ENCODE measurements at places on chromosomes 11 and 22. TPM values are rescaled to one million over a fixed set of nuclear protein-coding genes. Genes with fewer than 3 reads are reported as not detected.
A peak's percentile ranks its signal among the peaks of the same experiment; 100 is the strongest.

Gene GLYATL2
- total RNA-seq, result not detected

Gene NAALADL1
- total RNA-seq, result 24.3 TPM

Gene OR52N4
- 2.1 TPM for total RNA-seq

Gene KRTAP5-10
- total RNA-seq, result 0.27 TPM

Gene PHLDB1
- 2.4 TPM for total RNA-seq

Gene NLRX1
- total RNA-seq, result 10.4 TPM

Gene MS4A12
- total RNA-seq, result not detected

Gene YAP1
- not detected for total RNA-seq

Gene MAJIN
- 0.71 TPM for total RNA-seq

Gene SULT4A1
- not detected for total RNA-seq

DNA sequence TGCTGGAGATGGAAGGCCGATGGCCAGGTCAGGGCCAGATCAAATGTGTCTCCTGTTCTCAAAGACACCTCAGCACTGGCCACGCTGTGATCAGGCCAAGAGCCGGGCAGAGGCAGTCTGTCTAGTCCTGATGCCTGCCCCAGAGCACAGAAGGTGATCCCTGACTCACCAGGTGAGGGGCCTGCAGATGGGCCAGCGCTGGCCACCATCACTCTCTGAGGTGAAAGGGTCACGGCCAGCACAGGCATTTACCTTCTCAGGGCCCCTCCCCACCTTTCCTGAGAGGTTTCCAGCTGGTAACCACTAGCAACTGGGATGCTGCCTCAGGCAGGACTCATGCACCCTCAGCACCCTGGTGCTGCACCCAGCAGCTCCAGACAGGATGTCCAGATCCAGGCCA, 2.9 kb downstream of the SBF1 start:
- H3K27me3 ChIP-seq, result no peaks in the 10 kb centered on the region
- H3K36me3 ChIP-seq, result peaks cover 17% of the 10 kb centered on the region
- H3K4me3 ChIP-seq, result no peak overlapping the region
- H3K4me1 ChIP-seq, result peaks cover 73% of the 10 kb centered on the region
- H3K27ac ChIP-seq, result peak overlapping the region; percentile 69

GRCh38 chr11:74225565-74225964, 54.5 kb downstream of the PPME1 start:
- no peak overlapping the region for H3K27ac ChIP-seq
- H3K4me1 ChIP-seq, result no peaks in the 10 kb centered on the region
- H3K27me3 ChIP-seq, result no peaks in the 10 kb centered on the region
- H3K4me3 ChIP-seq, result no peak overlapping the region
- no peak for DNase-seq

DNA sequence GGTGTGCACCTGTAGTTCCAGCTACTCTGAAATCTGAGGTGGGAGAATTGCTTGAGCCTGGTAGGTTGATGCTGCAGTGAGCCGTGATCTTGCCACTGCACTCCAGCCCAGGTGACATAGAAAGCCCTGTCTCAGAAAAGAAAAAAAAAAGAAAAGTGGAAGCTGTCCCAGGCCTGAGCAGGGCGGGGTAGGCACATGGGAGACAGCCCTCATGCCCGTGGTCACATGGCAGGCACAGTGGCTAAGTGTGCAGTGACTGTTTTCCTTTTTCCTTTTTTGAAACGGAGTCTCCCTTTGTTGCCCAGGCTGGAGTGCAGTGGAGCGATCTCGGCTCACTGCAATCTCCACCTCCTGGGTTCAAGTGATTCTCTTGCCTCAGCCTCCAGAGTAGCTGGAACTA, 7.8 kb downstream of the OTUB1 start:
- no peak overlapping the region for H3K27ac ChIP-seq
- H3K4me1 ChIP-seq, result peaks cover 5% of the 10 kb centered on the region
- H3K36me3 ChIP-seq, result peaks cover 47% of the 10 kb centered on the region
- no peaks in the 10 kb centered on the region for H3K27me3 ChIP-seq

GRCh38 chr11:100761841-100762240, 74.8 kb downstream of the ARHGAP42 start:
- no peak overlapping the region for H3K27ac ChIP-seq
- H3K36me3 ChIP-seq, result no peaks in the 10 kb centered on the region
- DNase-seq, result no peak
- no peaks in the 10 kb centered on the region for H3K4me1 ChIP-seq
- H3K4me3 ChIP-seq, result no peak overlapping the region

DNA sequence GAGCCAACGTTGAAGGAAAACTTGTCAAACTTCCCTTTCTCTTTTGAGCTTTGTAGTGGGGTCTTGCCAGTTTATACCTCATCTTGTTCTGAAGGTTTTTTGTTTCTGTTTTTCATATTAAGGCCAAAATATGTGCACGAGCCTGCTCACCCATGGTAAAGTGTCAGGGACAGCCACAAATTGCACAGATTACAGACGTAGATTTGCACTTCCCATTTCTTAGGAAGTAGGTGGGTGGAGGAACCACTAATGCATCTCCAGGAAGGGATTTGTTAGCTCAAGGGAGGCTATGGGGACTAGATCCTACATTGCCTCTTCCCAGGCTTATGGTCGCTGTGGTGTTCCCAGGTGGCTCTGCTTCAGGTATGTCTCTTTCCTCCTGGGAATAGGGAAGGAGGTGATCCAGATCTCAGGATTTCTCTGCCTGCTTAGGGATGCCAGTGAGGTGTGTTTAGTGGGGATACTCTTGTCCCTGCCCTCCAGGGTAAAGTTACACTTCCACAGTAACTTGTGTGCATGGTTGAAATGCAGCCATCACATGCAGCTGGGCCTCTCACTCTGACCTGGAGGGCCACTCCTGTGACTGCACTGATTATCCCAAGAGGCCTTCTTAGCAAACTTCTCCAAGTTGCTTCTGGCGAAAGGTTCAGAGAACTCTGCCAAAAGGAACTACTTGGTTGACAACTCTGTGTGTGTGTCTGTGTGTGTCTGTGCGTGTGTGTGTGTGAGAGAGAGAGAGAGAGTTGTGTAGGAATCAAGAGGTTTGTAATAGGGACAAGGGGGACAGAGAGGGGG, 9.8 kb downstream of the PPFIBP2 start:
- H3K4me1 ChIP-seq, result peaks cover 75% of the 10 kb centered on the region
- no peaks in the 10 kb centered on the region for H3K27me3 ChIP-seq
- no peak overlapping the region for H3K4me3 ChIP-seq

GRCh38 chr11:10405865-10406592, 49.0 kb upstream of the AMPD3 start:
- H3K27me3 ChIP-seq, result no peaks in the 10 kb centered on the region
- DNase-seq, result peak; percentile 72
- no peak overlapping the region for H3K27ac ChIP-seq
- no peak overlapping the region for H3K4me3 ChIP-seq
- H3K4me1 ChIP-seq, result peaks cover 11% of the 10 kb centered on the region

- H3K4me1 ChIP-seq, result no peaks in the 10 kb centered on the region
- H3K36me3 ChIP-seq, result no peaks in the 10 kb centered on the region
- no peak overlapping the region for H3K4me3 ChIP-seq
- no peak for DNase-seq
These were observed 36.2 kb downstream of the CNTF start for GRCh38 chr11:58658623-58659022.

GRCh38 chr11:35276396-35277145, 137.6 kb downstream of the CD44 start:
- H3K27me3 ChIP-seq, result no peaks in the 10 kb centered on the region
- peaks cover 14% of the 10 kb centered on the region for H3K4me1 ChIP-seq
- no peak for DNase-seq

DNA sequence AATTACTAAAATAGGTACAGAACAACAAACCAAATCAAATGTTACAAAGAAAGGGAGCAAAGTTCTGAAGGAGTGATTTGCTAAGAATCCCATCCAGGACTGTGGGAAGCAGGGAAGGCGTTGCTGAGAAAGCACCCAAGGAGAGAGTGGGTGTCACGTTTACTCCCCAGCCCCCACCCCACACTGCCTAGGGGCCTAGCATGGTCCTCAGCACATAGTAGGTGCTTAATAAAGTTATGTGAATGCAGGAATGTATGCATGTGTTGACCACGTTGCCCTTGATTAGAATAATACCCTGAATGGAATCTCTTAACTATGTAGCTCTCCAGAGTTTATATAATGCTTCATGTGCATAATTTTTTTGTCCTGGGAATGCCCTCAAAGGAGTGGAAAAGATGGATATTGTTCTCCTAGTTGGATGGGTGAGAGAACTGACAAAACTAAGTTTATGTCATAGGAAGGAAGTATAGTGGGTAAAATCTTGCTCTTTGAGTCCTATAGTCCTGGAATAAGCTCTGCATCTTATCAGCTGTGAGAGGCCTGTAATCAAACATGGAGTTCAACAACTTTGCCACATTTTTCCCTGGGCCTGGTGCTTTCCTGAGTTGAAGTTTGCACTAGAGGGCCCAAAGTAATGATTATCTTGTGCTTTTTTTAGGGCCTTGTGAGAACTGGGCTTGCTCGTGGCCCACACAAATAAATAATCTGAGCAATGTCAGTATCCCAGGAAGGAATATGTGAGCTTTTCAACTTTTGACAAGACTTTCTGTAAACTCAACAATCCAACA, 53.8 kb upstream of the LMO2 start:
- peaks cover 16% of the 10 kb centered on the region for H3K4me1 ChIP-seq
- H3K27ac ChIP-seq, result no peak overlapping the region
- H3K36me3 ChIP-seq, result no peaks in the 10 kb centered on the region
- no peak overlapping the region for H3K4me3 ChIP-seq
- no peak for DNase-seq
- H3K27me3 ChIP-seq, result no peaks in the 10 kb centered on the region

DNA sequence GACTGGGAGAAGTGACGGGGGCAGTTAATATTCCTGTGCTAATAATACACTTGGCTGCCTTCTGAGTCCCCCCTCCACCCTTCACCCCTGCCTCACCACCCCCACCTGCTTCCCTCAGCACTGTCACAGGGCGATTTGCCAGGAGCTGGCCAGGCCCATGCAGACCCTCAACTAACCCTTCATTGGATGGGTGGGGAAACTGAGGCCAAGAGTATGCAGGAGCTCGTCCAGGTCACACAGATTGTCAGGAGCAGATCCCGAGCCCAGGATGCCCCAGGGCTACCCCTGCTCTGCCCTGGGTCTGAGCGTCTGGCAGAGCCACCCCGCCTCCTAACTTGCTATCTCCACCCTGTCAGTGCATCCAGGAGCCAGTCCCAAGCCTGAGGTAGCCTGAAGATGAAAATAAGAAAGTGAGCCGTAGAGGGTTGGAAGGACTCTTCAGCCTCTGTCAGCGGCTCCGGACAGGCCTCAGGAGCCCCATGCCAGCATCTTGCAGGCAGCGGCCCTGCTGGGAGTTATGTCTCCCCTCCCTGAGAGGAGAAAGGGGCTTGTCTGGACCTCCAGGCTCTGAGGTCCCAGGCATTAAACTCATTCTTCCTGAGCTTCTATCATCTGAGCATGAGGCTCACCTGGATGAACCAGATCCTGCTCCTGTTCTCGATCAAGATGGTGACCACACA, 6.2 kb downstream of the TPBGL start:
- H3K36me3 ChIP-seq, result no peaks in the 10 kb centered on the region
- H3K4me1 ChIP-seq, result peaks cover 5% of the 10 kb centered on the region
- no peak for DNase-seq
- peaks cover 32% of the 10 kb centered on the region for H3K27me3 ChIP-seq
- H3K4me3 ChIP-seq, result no peak overlapping the region

DNA sequence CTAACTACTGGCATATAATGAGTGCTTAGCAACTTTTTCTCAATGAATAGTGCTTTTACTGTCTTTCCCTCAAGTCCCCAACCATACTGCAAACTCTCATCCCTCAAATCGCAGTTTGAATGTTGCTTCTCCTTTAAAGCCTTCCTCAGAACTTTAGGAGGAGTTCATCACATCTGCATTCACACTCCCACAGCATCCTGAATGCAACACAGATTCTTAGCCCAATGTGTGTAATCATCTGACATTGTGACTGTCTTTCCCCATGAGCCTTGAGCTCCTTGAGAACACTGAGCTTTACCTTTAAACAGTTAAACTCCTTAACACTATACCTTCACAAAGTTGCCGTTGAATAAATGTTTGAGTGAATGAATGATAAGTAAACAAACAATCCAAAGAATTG, 81.7 kb upstream of the FAM181B start:
- DNase-seq, result no peak
- no peak overlapping the region for H3K4me3 ChIP-seq
- no peaks in the 10 kb centered on the region for H3K36me3 ChIP-seq
- H3K27me3 ChIP-seq, result no peaks in the 10 kb centered on the region
- H3K4me1 ChIP-seq, result no peaks in the 10 kb centered on the region
- no peak overlapping the region for H3K27ac ChIP-seq

- H3K27ac ChIP-seq, result no peak overlapping the region
- no peaks in the 10 kb centered on the region for H3K27me3 ChIP-seq
- DNase-seq, result no peak
- no peaks in the 10 kb centered on the region for H3K4me1 ChIP-seq
- H3K4me3 ChIP-seq, result no peak overlapping the region
These were observed 514.2 kb downstream of the SOX6 start for GRCh38 chr11:15841931-15842740.

DNA sequence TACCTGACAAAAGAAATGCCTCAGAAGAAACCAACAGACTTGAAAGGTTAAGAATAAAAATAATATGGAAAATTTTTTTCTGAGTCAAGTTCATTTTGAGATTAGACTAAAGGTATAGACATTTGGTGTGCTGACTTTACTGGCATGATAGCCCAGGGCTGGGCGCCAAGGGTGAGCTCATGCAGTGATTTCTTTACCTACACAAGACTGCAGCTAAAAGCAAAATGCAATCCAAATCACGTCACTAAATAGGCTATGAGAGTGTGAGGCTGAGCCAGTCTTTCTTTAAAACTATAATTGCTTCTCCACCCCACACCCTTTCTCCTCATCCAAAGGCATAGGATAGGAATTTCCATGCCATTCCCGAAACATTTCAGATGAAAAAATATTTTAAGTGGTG, 196.5 kb downstream of the FAM76B start:
- H3K36me3 ChIP-seq, result no peaks in the 10 kb centered on the region
- no peaks in the 10 kb centered on the region for H3K4me1 ChIP-seq
- no peak overlapping the region for H3K4me3 ChIP-seq

GRCh38 chr11:17805873-17806272, 71.3 kb downstream of the KCNC1 start:
- no peaks in the 10 kb centered on the region for H3K4me1 ChIP-seq
- no peak overlapping the region for H3K27ac ChIP-seq
- no peak for DNase-seq
- no peaks in the 10 kb centered on the region for H3K27me3 ChIP-seq
- H3K4me3 ChIP-seq, result no peak overlapping the region

DNA sequence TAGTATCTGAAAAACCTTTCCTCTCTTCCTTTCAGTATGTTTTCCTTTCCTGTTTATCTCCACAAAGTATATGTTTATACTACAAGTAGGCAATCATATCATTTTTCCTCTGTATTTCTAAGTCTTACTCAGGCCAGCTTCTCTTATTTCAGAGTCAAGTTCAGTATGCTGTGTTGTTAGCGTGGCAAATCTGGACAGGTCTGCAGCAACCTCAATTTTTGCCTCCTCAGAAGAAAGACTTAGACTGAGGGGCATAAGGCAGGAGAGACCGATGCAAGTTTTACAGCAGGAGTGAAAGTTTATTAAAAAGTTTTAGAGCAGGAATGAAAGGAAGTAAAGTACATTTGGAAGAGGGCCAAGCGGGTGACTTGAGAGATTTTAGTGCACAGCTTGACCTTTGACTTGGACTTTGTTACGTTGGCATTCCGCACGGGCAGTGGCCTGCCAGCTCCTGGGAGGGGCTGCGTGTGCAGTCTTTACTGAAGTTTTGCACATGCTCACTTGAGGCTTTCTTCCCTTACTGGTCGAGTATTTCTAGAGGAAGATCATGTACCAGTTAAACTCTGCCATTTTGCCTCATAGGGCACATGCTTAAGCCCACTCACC, 343.2 kb downstream of the NTM start:
- no peaks in the 10 kb centered on the region for H3K4me1 ChIP-seq
- no peak overlapping the region for H3K4me3 ChIP-seq
- no peak overlapping the region for H3K27ac ChIP-seq
- no peak for DNase-seq
- no peaks in the 10 kb centered on the region for H3K27me3 ChIP-seq
- no peaks in the 10 kb centered on the region for H3K36me3 ChIP-seq
